NCI-H345 (cell line): ENCODE measurements at places on chromosomes 3 and 15.

GRCh38 chr3:100954990-100955389 lies 38.2 kb downstream of the ABI3BP start:
- DNase-seq: no peak

- DNase-seq: no peak
Observed at GRCh38 chr3:127914584-127914983, 448 bp upstream of the KBTBD12 start.

DNA sequence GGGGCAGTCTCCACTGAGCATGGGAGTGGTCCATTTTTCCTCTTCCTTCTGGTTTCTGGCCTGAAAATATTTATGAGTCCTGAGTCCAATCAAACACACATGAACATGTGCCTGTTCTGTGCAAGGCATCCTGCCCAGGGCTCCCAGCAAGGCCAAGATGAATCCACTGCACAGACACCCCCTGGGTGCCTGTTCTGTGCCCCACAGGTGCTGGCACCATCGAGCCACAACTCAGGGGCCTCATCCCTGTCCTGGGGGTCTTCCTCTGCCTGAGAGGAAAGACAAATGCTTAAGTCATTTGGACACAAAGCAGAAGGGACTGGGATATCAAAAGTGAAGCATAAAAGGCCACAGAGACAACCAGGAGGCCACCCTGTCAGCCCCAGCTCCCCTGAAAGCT lies 87.4 kb upstream of the IQSEC1 start:
- DNase-seq: no peak

DNA sequence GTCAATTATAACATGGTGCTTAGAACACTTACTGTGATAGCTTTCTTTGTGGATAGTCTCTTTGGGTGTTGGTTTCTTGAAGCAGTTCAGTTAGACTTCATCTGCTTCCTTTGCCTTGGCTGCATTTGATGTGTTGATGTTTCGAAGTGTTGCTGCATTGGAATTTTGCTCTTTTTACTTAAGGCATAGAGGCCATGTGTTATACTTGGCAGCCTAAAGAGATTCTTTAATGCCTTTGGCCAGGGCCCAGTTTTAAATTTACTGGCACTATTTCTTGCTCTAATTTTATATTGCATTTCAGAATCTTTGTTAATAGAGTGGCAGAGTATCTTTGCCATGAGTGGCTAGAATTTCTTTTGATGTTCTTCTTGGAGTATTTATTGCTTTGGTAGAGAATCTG lies 21.2 kb downstream of the NR1D2 start:
- no peak for DNase-seq

DNA sequence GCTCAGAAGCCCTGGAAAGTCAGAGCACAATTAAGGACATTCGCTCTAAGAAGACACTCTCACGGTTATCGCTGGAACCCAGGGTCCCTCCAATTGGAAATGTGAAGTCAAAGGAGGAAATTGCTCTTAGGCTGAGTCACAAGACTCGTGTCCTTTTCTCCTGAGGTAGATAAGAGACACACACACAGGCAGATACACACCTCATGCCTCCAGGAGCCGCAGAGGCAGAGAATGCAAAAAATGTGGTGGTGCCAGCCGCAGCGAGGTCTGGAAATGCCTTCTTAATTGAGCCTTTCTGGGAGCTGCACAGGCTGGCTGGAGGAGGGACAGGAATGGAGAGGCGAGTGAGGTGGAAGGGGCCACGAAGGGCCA lies 189.3 kb downstream of the OPA1 start:
- no peak for DNase-seq

DNA sequence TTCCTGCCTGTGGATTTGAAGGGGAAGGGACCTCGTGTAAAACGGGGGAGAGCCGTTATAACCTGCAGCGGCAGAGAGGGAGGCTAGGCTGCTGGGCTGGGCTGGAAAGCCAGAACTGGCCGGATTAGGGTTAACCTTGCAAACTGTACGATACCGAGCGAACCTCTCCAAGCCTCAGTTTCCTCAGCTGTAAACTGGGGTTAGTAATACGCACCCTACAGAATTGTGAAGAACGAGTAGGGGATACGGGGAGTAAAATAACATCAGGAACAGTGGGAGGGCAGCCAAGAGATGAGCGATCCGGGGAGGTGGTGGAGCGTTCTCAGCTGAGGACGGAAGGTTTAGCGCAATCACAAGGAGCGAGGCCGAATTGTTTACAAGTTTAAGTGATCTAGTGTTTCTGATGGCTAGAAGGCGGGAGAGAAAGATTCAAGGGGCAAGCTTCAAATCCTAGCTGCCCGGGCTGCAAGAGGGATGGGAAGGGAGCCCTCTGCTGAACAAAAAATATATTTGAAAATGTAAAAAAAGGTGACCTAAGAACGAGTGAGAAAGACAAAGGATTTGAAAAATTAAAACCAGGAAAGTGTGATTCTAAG lies 768 bp upstream of the SEMA5B start:
- DNase-seq: peak; percentile 57

DNA sequence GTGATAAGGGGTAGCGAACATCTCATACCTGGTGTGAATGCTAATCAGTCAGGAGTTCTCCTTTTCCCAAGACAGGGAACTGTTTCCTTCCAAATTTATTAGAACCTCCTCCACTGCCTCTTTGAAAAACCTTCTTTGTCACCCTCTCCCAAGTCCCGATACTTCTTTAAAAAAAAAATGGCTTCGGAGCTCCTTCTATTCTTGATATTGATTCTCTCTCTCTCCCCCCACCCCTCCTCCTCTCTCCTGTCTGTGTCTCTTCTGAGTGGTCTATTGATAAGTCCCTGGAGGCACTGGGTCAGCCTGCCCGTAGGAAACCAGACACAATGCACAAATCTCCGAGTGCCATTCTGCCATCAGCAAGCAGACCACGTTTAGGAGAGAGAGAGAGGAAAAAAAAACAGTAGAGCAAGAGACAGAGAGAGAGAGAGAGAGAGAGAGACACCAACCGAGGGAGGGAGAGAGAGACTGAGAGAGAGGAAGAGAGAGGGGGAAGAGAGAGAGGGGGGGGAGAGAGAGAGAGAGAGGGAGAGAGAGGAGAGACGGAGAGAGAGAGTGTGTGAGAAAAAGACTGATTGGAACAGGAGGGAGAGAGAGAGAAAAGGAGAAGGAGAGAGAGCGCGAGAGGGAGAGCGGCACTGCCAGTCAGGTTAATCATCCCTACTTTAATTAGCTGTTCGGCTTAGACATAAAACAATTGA lies 160.9 kb downstream of the TIGIT start:
- DNase-seq: peak; percentile 69

DNA sequence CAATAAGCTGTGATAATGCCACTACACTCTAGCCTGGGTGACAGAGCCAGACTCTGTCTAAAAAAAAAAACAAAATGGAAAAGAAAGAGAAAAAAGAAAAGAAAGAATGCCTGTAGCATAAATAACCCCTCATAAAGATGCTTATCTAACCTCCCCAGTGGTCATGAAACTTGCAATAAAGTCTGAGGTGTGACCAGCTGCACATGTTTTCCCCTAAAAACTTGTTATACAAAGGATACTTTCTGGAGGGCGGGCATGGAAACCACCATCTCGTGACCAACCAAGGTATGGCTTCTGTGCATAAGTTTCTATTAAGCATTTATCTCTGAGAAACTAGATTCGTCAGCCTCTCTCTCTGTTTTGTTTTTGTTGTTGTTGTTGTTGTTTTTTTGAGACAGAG lies 21.8 kb downstream of the CCDC32 start:
- no peak for DNase-seq

DNA sequence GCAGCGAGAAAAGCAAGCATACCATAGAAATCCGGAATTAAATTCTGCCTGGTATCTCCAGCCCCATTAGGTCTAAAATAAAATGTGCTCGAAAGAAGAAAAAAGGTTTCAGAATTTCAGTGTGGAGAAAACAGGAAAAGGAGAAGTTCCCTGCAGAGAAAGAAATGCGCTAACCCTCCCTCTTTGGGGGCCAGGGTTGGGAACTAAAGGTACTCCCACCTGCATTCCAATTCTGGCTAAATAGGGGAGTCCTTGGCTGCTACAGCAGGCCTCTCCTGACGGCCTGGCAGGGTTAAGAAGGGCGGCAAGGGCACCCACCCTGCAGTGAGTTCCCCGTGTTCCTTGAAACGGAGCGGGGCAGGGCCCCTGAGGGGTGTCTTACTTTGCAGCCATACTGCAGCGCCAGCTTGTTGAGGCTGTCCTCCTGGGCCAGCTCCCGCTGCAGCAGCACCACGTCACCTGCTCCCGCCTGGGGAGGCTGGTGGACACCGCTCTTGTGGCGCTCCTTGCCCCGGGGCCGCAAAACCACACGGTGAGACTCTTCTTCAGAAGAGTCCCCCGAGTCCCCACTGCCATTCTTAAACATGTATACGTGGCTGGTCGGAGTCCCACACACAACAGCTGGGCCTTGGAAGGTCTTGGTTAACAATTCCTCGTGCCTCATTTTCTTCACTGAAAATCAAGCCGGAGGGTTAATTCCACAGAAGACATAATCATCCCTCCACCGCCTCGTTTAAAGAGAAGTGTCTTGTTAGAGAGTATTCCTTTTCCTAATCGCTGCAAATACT lies 1.7 kb downstream of the LYSMD4 start:
- DNase-seq: no peak

DNA sequence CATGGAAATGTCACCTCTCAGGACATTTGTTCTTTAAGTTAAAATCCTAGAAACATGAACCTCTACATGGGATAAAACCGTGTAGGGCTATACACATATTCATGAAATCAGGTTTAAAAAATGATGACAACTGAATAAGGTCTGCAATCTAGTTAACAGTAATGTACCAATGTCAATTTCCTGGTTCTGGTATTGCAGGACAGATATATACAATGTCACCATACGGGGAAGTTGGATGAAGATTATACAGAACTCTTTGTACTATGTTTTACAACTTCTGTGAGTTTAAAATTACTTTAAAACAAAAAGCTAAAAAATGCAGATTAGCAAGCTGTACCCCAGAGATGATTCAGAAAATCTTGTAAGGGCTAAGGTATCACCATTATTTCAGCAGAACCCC lies 6.7 kb downstream of the CNTN3 start:
- DNase-seq: no peak

DNA sequence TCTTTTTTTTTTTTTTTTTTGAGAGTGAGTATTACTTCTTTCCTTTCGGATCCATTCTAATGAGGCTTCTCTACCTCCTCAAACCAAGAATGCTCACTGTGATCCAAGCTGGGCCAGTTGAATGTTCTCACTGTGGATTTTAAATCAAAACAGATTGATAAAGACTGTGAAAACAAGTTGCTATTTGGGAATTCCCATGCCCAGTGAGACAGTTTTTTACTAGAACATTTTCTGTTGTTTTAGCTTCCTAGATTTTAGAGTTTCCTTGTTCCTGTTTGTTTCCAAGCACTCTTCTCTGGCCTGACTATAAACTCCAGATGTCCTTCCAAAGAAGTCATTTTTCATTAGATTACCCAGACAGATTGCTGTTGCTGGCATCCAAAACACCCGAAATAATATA lies 60.1 kb upstream of the GALNT15 start:
- no peak for DNase-seq

DNA sequence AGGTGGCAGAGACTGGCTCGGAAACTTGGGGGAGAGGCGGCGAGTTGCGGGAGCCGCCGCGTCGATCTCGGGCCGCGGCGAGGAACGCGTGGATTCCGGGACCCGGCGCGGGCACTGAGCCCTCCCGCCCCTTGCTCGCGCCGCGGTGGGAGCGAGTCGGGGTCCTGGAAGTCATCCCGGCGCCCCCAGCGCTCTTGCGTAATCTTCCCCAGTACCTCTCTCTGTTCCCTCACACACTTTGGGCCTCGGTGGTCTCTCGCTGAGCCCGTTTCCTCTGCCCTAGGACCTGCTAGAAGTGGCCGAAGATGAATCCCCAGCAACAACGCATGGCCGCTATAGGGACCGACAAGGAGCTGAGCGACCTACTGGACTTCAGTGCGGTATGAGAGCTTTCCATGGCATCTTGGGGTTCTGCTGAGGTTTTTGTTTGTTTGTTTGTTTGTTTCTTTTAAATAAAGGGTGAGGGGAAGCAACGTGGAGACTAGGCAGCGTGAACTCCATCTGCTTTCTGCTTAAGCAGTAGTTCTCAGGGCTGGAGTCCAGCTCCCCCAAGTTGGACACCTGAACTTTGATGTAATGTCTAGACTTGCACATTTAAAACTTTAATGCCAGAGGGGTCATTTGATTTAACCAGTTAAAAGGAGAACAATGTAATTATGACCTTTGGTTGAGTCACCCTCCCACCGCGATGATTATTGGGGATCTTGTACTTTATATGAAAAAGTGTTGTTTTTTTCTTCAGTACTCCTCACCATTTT lies 1.3 kb downstream of the TCF12 start:
- no peak for DNase-seq

DNA sequence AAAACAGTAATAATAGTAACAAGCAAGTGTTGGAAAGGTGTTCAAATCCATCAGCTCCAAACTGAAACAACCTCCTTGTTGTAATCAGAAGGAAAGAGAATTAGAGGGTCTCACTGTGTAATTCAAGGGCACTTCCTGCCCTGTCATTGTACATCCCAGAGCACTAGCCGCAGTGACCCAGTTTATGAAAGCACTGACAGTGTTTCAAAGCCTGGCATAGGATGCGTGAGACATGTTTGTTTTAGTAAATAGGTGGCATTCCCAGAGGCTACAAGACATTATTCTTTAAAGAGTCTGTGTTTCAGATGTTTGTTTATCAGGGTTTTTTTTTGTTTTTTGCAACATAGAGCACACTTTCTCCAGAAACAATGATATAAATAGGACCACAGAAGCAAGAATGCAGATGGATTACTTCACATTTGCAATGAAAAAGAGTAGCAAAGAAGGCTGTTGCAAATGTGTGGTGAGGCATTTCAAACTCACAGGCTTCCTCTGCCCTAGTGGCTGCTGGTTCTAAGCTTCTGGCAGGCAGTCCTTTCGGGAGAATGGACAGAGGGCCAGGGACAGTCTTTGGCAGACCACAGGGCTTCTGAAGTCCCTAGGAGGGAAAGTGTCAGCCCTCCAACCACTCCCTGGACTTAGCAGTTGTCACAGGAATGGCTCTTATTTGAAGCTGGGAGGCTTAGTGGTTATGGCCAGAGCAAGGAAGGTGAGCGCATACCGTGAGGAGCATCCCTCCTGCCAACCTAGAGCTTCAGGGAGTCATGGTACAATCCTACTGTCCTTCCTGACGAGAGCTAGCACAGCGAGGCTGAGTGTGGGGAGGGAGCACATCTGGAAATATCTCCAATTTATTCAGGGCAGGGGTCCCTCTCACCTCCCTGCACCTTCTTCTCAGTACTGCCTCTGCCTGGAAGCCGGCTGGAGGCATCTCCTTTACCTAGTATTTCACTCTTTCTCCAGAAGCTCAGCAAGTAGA lies 31.4 kb upstream of the TIPARP start:
- no peak for DNase-seq

GRCh38 chr15:38896647-38897046 lies 332.0 kb upstream of the RASGRP1 start:
- DNase-seq: no peak

- DNase-seq: peak; percentile 64
Observed at GRCh38 chr3:138118612-138119422, 3.4 kb upstream of the DZIP1L start.
